ENCODE measurements at places on chromosomes 3 and 15.

GRCh38 chr3:46665763-46666452 is 27.6 kb downstream of the ALS2CL start:
- DNase-seq: no peak

DNA sequence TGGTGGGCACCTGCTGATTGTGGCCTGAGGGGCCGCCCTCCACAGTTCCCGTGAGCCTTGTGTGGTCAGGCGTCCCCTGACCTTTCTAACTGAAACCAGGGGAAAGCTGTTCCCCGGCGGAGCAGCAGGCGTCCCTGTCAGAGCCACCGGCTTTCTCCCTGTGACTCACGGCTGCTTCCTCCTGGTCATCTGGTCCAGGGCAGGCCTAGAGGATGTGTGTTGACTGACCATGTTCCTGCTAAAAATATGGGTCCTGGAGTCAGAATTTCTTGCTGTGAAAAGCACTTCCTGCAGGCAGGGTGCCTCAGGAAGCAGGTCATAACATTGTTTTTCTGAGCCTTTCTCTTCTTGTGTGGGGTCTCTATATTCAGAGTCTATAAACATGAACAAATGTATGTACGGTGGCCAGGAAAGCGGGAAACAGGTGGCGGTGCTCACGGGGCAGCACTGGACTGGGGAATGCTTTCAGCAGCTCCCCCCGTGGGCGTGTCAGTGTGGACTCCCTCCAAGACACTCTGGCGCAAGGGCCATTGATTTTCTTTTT is 38.4 kb upstream of the CGNL1 start:
- peak; percentile 69 for DNase-seq

- DNase-seq: peak; percentile 95
These were observed 550.6 kb upstream of the NECTIN3 start for GRCh38 chr3:110521019-110521418.

- DNase-seq: no peak
These were observed 163.5 kb downstream of the CNTN4 start for GRCh38 chr3:2262204-2262603.

DNA sequence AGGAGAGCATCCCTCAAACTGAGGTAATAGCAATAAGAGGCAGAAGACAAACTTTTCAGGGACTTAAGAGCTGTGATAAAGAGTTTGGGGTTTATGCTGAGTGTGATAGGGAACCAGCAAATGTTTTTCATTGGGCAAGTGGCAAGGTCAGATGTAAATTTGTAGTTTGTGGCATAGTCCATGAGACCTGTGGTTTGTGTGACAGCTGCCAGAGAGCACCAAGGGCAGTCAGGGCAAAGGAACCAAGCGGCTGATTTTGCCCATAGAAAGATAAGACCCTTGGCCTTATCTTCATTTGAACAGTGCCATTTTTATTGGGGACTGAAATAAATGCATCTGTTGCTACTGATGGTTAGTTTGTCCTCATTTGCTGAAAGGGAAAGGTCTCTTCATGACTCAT is 220.3 kb downstream of the LRRN1 start:
- DNase-seq: no peak

DNA sequence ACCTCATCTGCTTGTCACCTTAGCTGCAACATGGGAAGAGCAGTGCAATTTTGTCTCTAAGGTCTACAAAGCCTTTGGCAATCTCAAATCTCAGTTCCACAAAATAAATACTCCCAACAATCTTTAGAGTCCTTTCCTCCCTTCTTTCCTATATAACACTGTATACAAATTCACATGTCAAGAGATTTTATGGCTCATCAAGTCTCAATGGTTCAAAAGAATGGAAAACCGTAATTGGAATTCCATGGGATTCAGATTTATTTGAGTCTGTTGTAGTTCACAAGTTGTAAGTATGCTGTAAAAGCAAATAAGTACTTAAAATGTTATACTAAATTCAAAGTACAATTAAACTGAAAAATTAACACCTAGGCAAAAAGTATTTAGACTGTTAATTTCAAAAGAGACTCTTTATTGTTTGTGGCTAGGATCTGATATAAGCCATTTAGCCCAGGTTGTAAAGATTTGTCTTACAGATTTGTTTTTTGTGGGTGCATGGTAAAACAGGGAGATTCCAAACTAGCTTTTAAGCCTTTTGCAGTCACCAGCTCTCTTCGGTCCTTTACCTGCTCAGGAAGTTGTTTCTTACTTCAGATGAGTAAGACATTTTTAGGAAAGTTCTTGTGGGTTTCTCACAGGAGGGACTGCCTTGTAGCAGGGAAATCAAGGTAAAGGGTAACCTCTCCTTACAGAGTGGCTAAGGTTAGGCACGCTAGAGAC is 50.1 kb downstream of the CMSS1 start:
- no peak for DNase-seq

GRCh38 chr15:78811124-78811824 is at the start of gene ADAMTS7:
ADAMTS7 (minus strand) TSS chr15:78811464; CDS start chr15:78811220, 244 bp downstream.
- peak; percentile 37 for DNase-seq

- DNase-seq: peak; percentile 93
These were observed 33.3 kb downstream of the TM4SF18 start for GRCh38 chr3:149299938-149300801.

DNA sequence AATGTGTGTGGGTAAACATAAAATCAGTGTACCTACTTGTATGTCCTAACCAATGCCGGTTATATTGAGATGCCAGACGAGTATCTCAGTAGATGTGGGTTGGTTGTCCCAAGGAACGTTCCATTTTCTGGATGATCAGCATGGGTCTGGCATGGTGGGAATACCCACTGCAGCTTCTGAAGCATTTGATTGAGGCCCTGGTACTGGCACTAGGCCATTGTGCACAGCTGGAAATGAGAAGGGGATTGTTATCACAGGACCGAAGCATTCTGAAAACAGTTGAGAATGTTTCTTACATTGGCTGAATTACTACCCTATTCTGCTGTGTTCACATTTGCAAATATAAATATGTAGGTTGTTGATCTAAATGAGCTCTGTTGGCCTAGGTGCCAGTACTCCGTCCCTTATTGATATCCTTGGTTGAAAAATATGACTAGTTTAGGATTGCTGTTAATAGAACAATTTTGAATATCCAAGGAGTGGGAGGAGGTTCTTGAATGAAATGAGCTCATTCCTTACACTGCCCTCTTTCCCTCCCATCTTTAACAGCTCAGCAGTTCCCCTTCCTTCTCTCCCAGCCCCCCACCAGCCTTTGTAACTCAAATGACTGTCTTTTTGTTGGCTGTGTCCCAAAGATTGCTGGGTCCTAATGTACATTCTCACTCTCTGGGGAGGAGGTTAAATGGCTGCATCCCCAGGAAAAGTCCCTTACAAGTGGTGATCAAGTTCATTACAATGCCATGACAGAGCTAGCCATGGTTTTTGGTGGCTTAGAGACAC is 293.3 kb upstream of the TPM1 start:
- DNase-seq: peak; percentile 38

- DNase-seq: no peak
These were observed 152.5 kb downstream of the MEX3B start for GRCh38 chr15:81893182-81893835.

DNA sequence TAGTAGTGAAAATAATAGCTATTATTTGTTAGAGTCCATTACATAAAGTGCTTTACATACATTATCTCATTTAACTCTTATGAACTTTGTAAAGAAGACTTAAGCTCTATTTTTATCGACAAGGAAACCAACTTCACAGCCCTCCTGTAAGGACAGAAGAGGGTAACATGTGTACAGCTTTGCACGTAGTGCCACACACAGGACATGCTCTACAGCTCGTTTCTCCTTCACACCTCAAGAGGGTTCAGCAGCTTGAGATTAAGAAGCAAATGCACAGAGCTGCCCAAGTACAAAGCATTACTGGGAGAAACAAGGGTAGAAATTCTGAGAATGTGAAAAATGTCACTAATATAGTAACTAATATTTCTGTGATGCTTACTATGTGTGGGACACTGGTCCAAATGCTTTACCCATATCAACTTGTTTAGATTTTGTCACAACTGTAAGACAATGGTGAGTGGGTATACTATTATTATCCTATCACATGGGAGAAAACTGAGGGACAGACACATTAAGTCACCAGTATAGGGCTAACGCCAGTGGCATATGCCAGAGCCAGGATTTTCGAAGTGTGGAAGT is 327.8 kb downstream of the CTNNB1 start:
- no peak for DNase-seq

GRCh38 chr3:23324745-23325144 is 121.6 kb downstream of the UBE2E2 start:
- DNase-seq: peak; percentile 29

DNA sequence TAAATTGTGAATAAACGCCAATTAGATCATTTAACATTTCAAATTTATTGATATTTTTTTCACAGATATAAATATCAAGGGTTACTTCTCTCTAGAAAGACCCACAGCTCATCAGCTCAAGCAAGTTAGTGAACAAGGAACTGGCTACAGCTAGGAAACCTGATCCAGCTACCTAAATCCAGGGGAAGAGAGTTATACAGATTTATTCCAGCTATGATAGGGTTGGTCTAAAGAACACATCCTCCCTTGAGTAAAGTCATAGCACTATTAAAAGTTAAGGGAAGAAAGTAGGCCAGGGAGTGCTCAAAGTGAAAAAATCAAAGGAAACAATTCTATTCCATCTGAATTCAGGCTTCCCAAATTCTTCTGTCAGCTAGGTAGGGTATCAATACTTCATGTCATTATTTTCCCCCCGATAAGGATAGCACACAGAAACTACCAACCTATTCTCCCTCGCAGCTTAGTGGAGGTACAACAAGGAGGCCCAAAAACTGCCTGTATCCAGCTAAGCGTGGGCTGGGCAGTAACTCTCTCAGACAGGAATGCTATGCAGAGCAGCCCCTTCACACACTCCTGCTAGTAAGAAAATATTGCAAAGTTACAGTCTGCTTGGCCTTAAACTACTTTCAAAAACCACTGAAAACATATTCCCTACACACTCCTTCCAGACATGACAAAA is 44.0 kb downstream of the DCUN1D1 start:
- no peak for DNase-seq

- no peak for DNase-seq
These were observed 67.0 kb downstream of the RAB11A start for GRCh38 chr15:65936282-65936681.

GRCh38 chr15:89367485-89368451 is 33.1 kb upstream of the POLG start:
- DNase-seq: no peak

GRCh38 chr3:87305517-87305916 is 29.1 kb upstream of the POU1F1 start:
- no peak for DNase-seq

DNA sequence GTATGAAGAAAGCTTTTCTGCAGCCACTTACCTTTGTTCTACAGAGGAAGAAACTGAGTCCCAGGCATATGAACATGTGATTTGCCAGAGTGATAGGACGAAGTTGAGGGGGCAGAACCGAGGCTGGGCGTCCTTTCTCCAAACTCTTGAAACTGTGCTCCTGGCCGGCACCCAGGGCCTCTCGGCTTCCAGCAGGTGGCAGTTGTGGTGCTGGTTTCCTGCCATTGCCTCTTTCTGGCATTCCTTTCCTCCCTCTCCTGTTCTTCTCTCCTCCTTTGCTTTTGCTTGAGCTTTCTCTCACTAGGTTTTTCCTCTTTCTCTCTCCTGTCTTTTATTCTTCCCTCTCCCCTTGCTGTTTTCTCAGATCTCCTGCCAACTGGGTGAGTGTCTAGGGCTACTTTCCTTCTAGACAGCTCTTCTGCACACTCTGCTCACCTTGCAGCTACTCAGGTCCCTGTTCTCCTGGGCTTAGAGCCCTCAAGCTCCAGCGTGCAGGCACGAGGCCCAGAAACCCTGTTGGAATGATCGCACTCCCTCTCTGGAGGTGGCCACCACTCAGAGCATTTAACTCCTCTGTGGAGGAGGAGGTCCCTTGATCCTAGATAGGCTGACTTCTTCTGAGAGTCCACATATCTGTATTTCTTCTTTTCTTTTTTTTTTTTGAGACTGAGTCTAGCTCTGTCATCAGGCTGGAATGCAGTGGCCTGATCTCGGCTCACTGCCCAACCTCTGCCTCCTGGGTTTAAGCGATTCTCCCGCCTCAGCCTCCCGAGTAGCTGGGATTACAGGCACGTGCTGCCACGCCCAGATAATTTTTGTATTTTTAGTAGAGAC is 26.2 kb downstream of the TRAK1 start:
- DNase-seq: peak; percentile 79

Measured in brain microvascular endothelial cell (primary cell).